Activated CD8-positive, alpha-beta memory T cell treated with anti-CD3 and anti-CD28 coated beads for 48 hours (primary cell): ENCODE measurements at places on chromosomes 7 and 10.

DNA sequence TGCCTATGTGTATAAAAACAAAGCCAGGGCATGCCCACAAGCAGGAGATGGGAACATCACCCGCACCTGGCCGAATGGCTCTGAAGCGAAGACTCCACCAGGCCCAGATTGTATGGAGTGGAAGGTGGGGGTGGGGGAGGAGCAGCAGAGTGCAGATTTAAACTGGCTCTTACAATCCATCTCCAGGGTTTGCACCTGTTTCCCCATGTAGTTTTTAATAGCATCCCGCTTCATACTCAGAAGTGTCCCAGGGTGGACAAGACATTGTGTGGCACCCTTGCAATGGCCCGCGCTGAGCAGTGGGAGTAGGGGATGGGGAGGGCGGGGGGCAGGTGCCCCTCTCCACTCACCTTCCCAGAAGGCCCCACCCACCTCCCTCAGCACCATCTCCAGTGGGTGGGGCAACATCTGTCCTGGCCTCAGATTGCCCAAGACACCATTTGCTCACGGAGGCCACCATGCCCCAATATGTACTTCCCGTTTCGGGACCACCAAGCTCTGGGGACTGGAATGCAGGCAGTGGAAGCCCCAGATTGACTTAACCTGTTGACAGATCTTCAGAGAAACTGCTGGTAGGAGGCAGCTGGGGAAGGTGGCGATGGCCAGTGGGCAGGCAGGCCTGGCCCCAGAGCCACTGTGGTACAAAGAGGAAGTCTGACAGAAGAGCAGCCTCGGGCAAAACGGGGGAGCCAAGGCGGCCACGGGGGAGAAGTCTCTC is 23.0 kb downstream of the VSIR start:
- DNase-seq, result no peak

DNA sequence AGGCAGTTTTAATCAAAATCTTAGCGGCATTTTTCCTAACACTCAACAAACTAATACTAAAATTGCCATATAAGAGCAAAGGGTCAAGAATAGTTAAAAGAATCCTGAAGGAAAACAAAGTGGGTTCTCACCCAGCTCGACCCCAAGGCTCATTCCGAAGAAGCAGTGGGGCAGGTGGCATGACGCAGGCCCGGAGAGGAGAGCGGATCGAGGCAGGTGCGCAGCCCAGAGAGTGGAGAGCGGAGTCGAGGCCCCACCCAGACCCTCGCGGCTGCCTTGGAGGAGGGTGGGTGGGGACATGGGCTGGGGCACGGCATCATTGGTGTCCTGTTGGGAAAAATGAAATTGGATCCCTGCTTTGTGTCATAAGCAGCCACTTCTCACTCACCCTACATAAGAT is 109.8 kb downstream of the INPP5A start:
- no peak for DNase-seq

GRCh38 chr10:72034761-72035160 is 53.6 kb downstream of the SPOCK2 start:
- no peak for DNase-seq

GRCh38 chr7:135790371-135790977 is 41.9 kb upstream of the FAM180A start:
- DNase-seq, result no peak

DNA sequence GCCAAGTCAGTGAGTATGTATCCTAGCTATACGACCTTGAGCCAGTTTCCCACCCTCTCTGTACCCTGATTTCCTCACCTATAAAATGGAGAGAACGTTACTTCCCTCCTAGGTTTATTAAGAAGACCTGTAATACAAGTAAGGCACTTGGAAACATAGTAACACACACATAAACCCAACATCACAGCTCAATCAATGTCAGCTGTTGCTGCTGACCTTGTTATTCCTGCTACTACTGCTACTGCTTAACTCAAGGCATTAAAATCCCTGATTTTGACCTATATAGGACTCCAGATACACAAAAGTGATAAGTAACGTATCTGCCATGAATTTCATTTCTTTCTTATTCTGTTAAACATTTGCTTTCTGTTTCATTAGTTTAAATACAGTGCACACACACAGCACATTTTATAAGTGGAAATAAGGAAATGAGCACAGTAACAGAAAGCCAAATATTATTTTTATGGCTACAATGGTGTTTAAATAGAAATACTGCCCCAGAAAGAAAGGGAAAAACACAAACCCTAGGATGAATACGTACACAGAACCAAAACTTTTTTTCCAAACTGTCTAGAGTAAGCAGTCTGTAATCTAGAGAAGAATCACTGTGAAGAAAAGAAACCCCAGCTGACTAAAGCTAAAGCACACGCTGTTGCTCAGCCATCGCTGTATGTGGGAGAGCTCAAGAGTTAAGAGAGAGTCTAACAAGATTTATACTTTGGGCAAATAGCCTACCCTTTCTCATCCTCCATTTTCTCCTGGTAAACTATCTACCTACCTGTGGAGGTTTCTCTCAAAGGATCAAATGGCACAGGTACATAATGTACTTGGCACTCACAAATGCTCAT is 19.0 kb downstream of the NAPEPLD start:
- DNase-seq, result no peak

DNA sequence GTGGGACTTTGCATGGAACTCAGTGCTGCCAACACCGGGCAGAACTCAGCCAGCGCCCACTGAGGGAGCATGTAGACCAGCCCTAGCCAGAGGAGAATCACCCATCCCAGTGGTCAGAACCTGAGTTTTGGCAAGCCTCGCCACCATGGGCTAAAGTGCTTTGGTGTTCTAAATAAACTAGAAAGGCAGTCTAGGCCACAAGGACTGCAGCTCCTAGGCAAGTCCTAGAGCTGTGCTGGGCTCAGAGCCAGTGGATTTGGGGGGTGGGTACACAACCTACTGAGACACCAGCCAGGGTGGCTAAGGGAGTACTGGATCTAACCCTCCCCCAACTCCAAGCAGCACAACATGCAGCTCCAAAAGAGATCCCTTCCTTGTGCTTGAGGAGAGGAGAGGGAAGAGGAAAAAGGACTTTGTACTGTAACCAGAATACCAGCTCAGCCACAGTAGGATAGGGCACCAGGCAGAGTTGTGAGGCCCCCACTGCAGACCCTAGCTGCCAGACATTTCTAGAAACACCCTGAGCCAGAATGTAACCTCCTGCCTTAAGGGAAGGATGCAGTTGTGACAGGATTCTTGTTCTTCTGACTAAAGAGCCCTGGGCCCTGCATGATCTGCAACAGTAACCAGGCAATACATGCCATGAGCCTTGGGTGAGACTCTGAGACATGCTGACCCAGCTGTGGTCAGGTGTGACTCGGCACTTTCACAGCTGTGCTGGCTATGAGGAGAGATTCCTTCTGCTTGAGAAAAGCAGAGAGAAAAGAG is 24.4 kb downstream of the GSDME start:
- no peak for DNase-seq

GRCh38 chr10:117007080-117007479 is 2.1 kb upstream of the SHTN1 start:
- DNase-seq, result no peak

DNA sequence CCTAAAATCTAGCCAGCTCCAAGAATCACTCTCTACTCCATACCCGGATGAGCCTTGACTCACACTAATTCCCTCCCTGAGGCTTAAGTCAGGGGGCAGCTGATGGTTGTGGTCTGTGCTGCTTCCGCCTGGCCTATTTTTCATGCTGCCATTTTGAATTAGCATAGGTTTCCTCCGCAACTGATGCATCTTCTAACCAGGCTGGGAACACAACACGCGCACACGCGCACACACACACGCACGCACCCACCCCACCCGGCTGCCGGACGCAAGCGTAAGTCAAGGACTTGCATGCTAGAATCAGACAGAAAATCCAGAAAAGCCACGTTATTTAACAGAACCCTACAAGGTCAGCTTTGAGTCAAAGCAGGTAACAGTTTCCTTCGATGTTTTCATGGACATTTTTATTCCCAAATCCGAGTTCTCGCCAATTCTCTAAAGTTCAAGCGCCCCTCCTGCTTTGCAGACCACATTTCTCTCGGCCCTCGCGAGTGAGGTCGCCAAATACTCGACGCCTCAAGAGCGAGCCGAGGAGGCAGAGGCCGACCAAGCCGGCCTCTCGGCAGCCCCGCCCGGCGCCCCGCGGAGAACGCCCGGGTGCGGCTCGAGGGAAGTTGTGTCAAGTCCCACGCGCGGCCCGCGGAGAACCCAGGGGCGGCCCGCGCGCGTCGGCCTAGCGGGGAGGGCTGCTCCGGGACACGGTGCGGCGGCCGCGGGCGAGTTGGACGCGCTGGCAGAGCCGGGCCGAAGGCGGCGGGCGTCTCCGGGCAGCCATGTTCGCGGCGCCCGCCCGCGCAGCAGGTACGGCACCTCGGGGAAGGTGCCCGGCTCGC is 961 bp downstream of the SCRN1 start:
- no peak for DNase-seq

GRCh38 chr10:119297207-119297968 is 90.0 kb downstream of the GRK5 start:
- DNase-seq, result no peak

DNA sequence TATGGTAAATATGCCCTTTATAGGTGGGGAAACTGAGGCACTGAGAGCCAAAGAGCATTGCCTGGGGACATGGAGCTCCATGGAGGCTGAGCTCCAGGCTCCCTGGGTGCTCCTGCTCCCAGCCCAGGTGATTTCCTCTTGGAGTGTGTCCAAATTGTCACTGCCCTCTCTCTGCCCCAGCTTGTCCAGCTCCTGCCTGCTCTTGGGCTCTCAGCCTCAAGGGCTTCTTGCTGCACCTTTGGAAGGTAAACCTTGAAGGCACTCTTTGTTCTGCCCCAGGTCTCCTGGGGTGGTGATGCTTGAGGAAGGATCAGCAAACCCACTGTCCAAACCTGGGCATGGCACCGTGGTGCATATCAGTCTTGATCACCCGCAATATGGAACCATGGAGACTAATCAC is 166.1 kb downstream of the RPS24 start:
- DNase-seq, result no peak

GRCh38 chr7:148838905-148839304 is 45.2 kb downstream of the EZH2 start:
- no peak for DNase-seq

DNA sequence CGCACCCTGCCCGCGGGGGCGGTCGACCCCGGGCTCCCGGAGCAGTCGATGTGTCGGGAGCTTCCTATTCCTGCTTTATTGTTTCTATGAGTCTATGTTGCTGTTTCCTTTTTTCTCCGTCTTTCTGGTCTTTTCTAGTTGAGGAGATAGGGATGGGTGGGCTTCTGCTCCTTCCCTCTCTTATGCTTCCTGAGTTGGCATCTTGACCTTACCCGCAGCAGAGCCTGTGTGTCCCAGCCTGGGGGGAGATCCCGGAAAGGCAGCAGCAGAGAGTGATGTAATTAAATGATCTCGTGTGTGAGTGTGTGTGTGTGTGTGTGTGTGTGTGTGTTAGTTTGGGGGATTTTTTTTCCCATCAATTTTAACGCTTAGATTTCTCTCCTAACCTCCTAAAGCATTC is 486 bp upstream of the SORCS1 start:
- no peak for DNase-seq

- DNase-seq, result no peak
Measured at GRCh38 chr10:101135141-101136006, 4.3 kb downstream of the TLX1 start.

- DNase-seq, result no peak
Measured at GRCh38 chr10:31687663-31688482, 240.8 kb downstream of the ARHGAP12 start.

GRCh38 chr10:71236822-71237682 is 24.7 kb downstream of the UNC5B start:
- DNase-seq, result no peak

GRCh38 chr10:102658802-102659201 is 14.5 kb downstream of the TRIM8 start:
- no peak for DNase-seq

- no peak for DNase-seq
Measured at GRCh38 chr7:131869169-131869844, 312.9 kb upstream of the PODXL start.

GRCh38 chr7:17719998-17720397 is 220.3 kb downstream of the SNX13 start:
- DNase-seq, result no peak

GRCh38 chr10:103772096-103772845 is 83.1 kb downstream of the SH3PXD2A start:
- DNase-seq, result no peak

GRCh38 chr10:70604106-70604505 is 1.6 kb upstream of the PRF1 start:
- DNase-seq, result no peak

DNA sequence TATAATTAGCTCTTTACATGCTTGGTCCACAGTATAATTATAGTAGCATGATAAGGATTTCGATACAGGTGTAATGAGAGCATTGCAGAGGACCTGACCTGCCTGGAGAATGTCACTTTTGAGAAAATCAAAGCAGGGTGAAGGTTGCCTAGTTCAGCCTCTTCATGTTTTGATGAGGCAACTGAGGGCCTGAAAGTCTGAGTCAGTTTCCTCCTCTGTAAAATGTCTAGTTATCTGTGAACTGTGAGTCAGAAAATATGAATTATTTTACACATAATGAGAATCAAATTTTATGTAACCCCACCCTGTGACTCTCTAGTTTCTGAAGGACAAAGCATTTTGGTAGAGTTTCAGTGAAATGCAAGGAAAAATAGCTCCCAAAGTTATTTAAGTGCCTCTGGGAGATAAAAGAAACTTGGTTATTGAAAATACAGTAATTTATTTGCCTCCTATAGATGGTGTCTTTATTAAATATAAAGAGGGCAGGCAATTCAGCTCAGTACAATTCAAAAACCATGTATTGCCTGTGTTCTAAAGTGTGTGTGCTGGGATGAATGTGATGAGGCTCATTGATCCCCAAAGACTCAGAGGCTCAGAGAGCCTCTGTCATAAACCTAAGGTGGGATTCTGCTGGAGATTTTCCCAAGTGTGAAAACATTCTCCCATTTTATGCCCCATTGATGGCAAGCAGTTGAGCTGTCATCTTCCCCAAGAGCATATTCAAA is 37.3 kb upstream of the SAMD9L start:
- DNase-seq, result no peak

GRCh38 chr7:129950191-129950932 is 2.4 kb downstream of the UBE2H start:
- no peak for DNase-seq

DNA sequence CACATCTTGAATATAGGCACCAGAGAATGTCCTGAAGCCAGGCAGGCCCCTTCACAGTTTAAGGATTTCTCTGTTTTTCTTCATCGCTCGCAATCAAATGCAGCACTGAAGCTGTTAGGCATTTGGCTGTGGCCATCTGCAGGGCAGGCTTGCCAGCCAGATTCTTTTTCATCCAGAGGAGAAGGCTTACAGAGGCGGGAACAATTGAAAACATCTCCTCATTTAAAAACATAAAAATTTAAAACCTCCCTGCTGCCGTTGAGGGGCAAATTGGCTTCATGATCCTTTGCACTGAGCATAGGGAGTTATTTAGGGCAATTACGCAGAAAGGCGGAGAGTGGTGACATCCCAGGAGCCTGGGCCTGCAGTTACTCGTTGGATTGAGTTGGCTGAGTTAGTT is 500.0 kb downstream of the TYW1 start:
- DNase-seq, result no peak
